ENCODE measurements at places on chromosomes 1 and 21. TPM values are rescaled to one million over a fixed set of nuclear protein-coding genes. Genes with fewer than 3 reads are reported as not detected.

The CLDN17 gene
- polyA plus RNA-seq = not detected

- DNase-seq = no peak
These were observed 44.6 kb downstream of the ZSCAN20 start for GRCh38 chr1:33516891-33517567.

GRCh38 chr1:66434096-66434495 is 99.9 kb upstream of the SGIP1 start:
- DNase-seq = no peak

The TSPAN1 gene
- polyA plus RNA-seq = 8.2 TPM

The IGSF5 gene
- polyA plus RNA-seq = 2.7 TPM

- no peak for DNase-seq
These were observed 16.5 kb upstream of the MAN1C1 start for GRCh38 chr1:25599969-25600610.

Data from adrenal gland (tissue), 19 donors.